ENCODE measurements at places on chromosomes 1 and 21.

DNA sequence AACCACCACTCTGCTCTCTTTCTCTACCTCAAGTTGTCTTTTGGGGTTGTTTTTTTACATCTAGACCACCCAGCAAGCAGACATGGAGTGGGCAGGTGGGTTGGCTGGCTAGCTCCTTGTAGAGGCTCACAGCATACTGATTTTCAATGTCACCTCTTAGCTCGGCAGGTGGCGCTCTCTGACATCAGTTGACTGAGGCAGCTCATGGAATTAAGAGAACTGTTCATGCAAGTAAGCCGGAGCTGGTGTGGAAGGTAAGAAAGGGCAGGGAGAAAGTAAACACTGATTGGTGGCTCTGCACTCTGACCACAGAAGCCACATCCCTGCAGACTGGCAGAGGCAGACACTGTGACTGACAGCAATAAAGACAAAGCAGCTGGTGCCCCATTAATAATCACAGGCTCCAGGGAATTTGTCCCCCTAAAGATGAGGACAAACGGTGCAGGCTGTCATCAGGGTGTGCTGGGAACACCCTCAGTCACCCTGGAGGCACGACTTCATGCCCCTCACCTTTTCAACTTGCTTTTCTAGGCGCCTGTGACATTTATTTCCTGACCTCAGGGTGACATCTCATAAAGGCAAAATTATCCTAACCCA, 226.8 kb downstream of the LMX1A start:
- no peak for DNase-seq

- DNase-seq: no peak
Measured at GRCh38 chr1:153614189-153614900, 1.4 kb upstream of the S100A16 start.

GRCh38 chr1:21903638-21904453, 33.3 kb downstream of the HSPG2 start:
- DNase-seq: no peak

- no peak for DNase-seq
Measured at GRCh38 chr1:234631721-234632125, 21.7 kb upstream of the IRF2BP2 start.

DNA sequence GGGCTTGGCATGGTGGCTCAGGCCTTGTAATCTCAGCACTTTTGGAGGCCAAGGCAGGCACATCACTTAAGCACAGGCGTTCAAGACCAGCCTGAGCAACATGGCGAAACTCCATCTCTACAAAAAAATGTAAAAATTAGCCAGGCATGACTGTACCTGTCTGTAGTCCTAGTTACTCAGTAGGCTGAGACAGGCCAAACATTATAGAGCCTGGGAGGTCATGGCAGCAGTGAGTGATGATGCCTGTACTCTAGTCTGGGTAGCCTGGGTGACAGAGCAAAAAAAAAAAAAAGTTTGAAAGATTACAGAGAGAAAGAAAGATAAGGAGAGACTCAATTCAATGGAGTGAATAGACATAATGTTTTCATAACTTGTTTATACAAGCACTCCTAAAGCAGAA, 556.5 kb upstream of the BRINP3 start:
- DNase-seq: no peak

GRCh38 chr1:76511558-76512179, 355.6 kb upstream of the ST6GALNAC5 start:
- no peak for DNase-seq

DNA sequence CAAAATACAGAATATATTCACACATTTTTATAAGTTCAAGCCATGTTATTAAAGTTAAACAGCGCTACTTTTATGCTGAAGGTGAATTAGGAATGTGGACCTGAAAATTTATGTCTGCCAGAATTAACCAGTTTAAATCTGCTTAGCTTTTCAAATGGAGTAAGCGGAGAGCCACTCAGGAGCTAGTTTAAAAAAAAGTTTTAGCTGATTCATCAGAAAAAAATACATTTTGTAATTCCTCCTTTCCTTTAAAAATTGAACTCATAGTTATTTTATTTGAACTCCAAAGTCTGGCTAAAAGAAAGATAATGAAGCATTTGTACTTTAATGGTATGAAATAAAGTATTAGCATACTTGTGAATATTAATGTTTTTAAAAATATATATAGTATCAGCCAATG, 21.2 kb downstream of the C21orf91 start:
- DNase-seq: no peak

DNA sequence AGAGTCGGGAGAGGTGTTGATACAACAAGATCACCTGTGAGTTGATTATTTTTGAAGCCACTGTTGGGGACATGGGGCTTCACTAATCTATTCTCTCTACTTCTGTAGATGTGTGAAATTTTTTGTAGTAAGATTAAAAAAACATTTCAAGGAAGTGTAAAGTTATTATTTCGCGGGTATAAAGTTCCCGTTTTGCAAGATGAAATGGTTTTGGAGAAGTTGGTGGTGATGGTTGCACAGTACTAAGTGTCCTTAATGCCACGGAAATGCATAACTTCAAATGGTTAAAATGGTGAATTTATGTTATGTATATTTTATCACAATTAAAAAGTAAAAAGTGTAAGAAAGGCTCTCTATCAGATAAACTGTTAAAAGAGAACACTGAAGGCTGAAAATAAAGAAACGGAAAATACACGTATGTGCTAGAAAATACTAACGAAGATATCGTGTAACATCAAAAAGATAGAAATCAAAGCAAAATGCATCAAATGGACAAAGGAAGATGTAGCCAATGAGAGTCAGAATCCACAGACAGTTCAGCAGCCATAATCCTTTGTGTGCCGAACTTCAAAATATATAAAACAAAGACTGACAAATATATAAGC, 2.9 kb upstream of the ITGB2 start:
- DNase-seq: no peak

GRCh38 chr1:204566583-204566955, 50.4 kb downstream of the MDM4 start:
- no peak for DNase-seq

GRCh38 chr1:230061801-230062200, 5.2 kb upstream of the GALNT2 start:
- DNase-seq: no peak

DNA sequence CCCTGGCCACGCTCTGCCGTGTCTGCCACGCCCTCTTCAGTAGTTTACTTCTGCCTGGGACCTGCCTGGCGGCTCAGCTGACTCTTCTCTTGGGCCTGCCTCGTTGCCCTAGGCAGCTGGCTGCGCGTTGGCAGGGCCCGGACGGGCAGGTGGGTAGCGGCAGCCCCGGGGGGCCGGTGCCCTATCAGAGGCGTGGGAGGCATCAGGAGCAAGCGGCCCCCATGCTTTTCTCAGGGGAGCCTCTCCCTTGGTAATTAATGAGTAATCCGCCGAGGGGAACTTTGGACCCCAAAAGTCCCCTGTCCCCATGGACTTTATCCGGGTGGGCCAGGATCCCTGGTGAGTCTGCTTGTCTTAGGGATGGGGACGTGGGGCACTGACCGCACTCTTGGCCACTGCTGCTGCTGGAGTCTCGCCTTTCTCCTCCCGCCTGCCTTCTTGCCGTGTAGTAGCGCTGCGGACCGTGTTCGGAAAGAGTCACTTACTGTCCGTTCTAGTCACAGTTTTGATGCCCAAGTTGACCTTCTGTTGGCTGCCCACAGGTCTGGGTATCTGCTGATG, 22.7 kb downstream of the SKI start:
- no peak for DNase-seq

GRCh38 chr21:45538381-45539045, 3.7 kb downstream of the SLC19A1 start:
- peak; percentile 14 for DNase-seq

DNA sequence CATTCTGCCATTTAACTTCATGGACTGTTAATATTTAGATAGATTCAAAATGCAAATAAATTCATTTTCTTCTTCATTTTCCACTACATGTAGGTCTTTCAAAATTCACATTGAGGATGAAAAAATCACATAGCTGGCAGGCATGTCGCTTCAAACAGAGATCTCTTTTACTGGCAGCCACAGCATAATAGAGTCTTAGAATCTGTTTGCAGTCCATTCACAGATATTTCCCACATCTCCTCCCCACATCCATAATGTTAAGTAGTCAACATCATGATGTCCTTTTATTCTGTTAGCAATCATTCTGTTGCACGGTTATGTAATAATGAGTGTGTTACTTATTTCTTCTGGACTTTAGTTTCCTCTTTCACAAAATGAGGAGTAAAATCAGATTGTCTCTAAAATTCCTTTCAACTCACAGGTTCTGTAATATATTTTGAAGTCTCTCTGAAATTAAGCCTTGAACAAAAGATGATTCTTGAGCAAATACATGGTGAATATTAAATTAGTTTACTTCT, 257.5 kb upstream of the SNX7 start:
- no peak for DNase-seq

DNA sequence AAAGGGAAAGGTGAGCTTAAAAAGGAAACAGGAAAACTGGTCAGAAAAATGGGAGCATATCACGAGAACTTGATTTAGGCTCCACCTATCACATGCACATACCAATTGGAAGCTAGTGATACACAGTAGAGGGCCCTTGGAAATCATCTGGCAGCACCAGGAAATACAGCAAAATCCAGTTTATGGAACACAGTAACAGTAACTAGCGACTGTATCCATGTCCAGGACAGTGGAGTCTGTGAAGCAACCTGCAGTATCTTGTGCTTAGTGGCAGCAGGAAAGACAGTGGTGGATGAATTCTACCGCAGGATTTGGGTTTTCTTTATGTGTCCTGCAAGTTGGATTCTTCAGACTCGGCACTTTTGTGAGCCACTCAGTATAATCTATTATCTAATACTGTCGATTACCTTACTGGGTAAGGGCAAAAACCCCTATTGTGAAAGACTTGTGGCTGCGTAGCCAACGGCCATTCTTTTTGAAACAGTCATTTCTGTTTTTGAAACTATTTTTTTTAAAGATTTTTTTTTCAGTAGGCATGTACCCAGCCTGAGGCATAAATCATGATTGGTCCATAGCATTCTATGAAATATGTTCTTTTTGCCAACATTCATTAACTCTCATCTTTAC, 1.6 kb upstream of the KDM4A start:
- DNase-seq: no peak

Data from activated CD8-positive, alpha-beta memory T cell treated with anti-CD3 and anti-CD28 coated beads, Interleukin-2, amount 50 U/mL, for 4 hours (primary cell).